ENCODE measurements at places on chromosomes 1 and 21.

GRCh38 chr1:17933971-17934370 lies 173.6 kb upstream of the IGSF21 start:
- no peak for DNase-seq

DNA sequence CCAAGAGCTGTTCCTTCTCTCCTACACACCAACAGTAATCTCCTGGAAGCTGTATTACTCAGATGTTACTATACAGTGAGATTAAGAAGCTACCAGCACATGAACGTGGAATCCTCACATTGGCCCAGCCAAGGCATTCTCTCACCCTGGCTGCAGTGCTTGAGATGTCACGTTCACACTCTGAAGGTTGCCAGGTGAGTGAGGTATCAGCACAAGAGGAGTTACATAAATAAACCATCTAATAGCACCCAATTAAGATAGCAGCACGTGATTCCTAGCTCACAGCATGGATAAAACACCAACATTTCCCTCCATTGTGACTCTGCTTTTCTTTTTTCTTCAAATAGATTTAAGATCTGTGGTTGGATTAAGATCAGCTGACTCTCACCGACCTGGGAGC lies 182.8 kb downstream of the PLPP3 start:
- DNase-seq, result no peak

GRCh38 chr1:118335331-118335732 lies 150.3 kb upstream of the SPAG17 start:
- DNase-seq, result no peak

GRCh38 chr1:116268211-116268610 lies 104.8 kb upstream of the ATP1A1 start:
- no peak for DNase-seq

- no peak for DNase-seq
Measured at GRCh38 chr1:84896279-84896678, 3.3 kb upstream of the LPAR3 start.

GRCh38 chr21:45286671-45287437 lies 841 bp downstream of the POFUT2 start:
- no peak for DNase-seq

DNA sequence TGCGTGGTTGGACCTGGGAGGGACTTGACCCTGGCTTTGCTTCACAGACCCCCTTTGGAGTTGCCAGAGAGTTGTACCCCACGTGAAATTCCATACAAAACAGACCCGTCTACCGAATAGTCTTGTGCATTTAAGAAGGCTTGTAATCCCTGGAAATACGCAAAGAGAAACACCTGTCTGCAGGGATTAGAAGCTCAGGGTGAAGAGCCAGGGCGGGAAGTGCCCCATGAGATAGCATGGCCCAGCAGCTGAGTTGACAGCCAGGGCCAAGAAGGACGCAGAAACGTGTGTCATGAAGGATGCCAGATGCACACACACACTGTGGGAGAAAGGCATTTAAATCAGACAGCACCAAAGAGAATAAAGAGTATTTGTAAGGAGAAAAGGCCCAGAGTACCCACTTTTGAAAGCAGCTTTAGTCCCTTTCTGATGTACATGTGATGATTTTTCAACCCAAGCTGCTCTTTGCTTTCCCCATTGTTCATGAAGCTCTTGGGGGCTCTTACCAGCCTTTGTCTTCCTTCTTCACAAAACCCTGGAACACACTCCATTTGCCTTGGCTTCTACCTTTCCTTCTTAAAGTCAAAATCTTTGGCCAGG lies 46.6 kb downstream of the PCP4 start:
- no peak for DNase-seq

DNA sequence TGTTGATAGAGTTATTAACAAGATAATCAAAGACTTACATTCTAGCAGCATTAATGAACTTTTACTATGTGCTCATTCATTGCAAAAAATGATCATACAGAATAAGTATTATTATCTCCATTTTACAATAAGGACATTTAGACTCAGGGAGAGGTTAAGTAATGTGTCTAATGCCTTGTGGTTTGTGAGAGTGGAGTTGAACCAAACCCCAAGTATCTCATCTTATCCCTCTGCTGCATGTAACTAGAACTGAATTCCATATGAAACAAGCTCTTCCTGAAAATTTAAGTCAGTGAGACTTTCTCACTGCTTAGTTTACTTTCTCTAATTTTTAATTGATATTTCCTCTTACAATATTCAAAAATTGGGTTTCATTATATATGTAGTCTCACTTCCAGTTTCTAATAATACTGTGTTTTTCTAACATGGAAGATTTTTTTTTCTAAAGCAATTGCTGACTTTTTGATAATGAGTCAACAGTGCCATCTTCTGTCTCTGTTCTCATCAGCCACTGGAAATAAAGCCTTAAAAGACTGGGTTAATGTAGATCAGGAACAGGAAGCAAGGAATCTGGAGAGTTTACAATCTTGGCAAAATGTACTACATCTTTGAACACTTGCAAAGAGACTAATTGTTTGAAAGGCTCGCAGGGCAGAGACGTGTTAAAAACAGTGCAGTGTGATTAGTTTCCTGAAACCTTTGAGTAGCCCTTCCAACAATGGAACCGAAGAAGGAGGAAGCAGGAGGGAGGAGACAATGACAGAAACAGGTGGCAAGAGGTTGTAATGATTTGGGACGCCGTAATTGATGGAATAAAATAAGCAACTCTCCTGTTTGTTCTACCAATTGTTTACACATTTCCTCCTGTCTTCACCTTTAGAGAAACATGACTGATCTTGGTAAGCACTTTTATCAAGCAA lies 567.6 kb downstream of the MRPL39 start:
- DNase-seq, result peak; percentile 9

DNA sequence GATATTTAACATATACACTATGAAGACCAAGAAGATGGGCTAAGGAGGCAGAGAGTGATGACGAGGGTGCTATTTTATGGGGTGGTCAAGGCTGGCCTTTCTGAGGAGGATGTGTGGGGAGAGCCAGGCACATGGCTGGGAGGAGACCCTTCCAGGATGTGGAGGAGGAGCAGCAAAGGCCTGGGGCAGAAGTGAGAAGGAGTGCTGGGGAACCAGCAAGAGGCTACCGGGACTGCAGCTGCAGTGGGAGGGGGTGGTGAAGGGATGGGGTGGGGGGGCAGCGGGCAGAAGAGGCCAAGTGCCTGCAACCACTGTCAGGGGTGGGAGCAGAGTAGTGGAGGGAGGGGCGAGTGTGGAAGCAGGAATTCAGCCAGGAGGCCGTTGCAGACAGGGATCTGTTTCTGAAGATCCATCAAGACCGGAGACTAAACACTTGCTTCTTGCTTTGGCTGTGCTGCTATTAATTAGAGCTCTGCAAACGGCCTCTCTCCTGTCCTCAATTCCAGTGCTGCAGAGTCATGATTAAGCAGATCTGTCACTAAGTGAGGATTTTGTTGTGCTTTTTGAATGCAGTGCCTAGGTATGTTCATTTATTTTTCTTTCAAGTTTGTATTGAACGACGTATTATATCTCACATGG lies 89.9 kb downstream of the IER5 start:
- DNase-seq, result no peak

DNA sequence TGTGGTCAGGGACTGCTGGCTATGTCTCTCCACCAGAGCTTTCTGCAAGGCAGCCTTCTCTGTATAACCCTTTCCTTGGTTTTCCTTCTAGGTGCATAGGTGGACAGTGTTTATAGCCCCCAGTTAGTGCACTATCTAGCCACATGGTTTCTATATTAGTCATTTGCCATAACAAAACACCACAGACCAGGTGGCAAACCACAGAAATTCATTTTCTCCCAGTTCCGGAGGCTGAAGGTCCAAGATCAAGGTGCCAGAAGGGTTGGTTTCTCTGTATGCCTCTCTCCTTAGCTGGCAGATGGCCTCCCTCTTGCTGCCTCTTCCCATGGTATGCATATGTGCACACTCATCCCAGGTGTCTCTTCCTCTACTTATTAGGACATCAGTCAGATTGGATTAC lies 106.4 kb downstream of the KAZN start:
- no peak for DNase-seq

- no peak for DNase-seq
Measured at GRCh38 chr21:18138507-18138906, 106.1 kb upstream of the CHODL start.

DNA sequence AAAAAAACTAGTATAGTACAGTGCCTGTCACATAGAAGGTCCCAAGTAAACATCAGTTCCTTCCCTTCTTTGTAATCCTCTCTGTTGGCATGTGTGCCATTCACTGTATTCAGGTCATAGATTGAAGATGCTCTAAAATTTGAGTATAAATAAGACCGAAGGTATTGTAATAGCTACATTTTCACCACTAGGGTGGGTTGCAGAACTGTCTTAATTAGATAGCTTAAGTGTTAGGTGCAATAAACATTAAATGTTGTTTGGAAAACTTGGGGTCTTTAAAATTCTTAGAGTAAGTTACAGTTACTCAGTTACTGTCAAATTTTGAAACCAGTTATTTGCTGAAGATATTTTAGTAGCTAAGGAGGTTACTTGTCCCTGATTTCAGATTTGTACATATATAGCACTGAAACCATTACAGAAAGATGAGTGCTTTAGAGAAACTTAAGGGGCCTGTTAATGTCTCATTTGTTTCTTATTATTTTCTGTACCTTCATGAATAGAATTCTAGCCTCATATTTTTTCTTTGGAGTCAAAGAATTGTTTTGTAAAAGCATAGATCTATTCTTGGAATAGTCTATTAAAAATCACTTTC lies 24.3 kb downstream of the PER3 start:
- peak; percentile 41 for DNase-seq

GRCh38 chr21:36643374-36644250 lies 55.3 kb upstream of the SIM2 start:
- no peak for DNase-seq

DNA sequence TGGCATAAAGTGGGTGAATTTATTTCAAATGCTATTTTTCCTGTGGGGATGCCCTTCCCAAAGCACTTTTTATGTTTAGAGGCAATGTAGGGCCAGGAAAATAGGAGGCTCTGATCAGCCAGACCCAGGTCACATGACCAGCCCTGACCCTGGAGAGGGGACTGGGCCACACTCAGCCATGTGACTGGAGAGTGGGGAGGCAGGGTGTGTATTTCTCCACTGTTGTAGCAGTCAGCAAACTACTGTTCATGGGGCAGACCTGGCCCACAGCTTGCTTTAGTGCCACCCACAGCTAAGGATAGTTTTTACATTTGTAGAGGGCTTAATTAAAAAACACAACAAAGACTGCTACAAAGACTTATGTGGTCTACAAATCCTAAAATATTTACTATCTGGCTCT lies 153.8 kb downstream of the ACTL8 start:
- no peak for DNase-seq

DNA sequence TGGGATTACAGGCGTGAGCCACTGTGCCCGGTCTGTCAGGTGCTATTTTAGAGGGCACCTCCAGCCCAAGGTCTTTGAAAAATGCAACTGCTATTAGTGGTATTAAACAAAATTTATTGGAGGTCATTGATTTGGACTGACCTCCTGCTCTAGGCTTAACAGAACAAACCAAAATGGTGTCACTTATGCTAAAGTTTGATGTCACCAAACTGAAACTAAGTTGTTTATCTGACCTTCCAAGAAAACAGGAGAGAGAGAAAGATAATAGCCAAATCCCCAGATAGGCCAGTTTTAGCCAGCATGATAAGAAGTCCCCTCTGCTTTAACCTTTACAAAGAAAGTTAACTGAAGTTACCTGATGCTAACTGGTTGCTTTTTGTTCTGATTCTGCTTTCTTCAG lies 8.1 kb upstream of the INAVA start:
- no peak for DNase-seq

GRCh38 chr1:32247983-32248889 lies 1.2 kb downstream of the FAM167B start:
- peak; percentile 68 for DNase-seq

- DNase-seq, result no peak
Measured at GRCh38 chr21:32816261-32816660, 44.7 kb upstream of the PAXBP1 start.

DNA sequence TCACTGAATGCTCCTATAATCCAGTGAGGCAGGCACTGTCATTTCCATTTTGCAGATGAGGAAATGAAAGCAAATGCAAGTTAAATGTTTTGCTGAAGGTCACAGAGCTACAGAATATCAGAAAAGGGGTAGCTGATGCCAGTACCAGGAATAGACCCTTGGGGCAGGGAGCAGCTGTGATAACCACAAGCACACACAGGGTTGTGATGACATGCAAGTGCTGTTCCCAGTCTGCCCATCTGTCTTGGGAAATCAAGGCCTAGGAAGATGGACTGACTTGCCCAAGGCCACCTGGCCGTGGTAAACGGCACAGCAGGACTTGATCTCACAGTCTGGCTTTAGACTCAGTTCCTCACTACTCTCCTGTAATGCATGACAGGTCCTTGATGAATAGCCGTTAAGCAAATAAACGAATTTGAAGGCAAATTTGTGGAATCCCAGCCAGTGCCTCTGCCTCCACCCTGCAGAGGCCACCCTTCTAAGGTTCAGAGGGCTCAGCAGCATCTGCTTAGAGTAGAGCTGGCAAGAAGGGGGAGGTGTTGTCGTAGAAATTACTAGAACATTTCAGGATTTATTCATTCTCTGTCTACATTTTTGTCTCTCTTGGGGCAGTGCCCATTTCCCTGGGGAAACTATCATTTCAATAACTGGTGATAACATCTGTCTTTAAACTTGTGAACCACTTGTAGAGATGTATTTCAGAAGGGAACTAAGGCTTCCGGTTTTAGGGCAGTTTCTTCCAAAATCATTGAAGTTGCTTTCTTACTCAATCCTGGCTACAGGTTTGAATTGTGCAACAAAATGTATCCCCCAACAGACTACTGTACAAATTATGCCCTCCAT lies 53.2 kb upstream of the MRPS6 start:
- DNase-seq, result peak; percentile 84

DNA sequence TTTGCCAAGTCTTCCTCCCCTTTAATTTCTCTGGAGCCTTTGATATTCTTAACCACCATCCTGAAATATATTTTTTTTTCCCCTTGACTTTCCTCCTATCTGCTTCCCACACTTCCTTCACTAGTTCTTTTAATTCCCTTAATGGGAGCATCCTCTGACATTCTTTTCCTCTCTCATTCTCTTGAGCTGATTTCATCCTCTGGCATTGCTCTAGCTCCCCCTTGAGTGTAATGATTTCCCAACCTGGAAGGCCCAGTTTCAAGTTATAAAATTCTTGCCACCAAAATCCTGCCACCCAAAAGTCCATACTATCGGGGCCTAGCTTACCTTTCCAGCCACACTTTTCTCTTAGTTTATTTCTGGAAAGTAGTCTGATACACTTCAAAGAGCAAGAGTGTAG lies 39.5 kb upstream of the UBE2U start:
- DNase-seq, result no peak

- DNase-seq, result no peak
Measured at GRCh38 chr1:246537441-246537840, 28.6 kb downstream of the TFB2M start.
